Stimulated activated CD8-positive, alpha-beta memory T cell treated with anti-CD3 and anti-CD28 coated beads, Interleukin-7, amount 100 ng/mL, for 1 hour (primary cell): ENCODE measurements at places on chromosomes 5 and 9.

DNA sequence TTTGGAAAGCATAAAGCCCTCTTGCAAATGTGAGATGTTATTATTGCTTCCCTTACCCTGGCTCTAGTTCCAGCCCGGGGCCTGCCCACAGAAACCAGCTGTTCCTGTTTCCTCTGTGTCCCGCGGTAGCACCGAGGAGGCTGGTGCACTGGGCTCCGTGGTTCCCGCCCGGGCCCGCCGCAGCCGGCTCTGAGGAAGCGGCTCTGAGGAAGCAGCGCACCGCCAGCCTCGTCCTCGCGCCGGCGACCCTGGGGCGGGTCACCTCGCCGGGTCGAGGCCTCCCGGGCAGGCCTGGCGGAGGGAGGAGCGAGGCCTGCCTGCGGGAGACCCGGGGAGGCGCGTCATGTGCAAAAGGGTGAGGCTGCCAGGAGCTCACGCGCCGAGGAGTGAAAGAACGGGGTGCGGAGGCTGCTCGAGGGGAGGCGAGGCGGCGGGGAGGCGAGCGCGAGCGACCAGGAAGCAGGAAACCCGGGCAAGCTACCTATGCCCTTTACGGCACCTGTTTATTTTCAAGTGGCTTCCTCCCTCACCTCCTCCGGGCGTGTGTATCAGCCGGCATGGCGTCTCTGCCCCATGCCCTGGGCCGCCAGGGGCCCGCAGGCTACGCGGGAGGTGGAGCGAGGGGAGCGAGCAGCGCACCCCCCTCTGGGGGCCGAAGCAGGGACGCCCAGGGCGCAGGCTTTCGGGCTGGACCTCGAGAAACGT is 61.3 kb upstream of the MEGF10 start:
- no peak for DNase-seq

DNA sequence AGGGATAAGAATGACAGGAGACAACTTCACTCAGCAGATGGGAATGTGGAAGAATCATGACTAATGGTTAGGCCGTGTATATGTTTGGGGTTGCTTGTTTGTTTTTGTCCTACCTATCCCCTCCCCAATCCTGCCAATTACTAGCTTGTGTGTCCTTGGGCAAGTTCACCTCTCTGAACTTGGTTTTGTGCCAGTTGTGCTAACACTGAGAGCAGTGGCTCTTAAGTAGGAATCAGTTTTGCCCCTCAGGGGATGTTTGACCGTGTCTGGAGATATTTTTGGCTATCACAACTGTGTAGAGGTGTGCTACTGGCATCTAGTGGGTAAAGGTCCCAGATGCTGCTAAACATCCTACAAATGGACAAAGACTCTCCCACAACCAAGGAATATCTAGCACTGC is 287.0 kb downstream of the DMRT2 start:
- DNase-seq, result no peak

GRCh38 chr9:13026956-13027355 is 252.1 kb downstream of the LURAP1L start:
- DNase-seq, result no peak

DNA sequence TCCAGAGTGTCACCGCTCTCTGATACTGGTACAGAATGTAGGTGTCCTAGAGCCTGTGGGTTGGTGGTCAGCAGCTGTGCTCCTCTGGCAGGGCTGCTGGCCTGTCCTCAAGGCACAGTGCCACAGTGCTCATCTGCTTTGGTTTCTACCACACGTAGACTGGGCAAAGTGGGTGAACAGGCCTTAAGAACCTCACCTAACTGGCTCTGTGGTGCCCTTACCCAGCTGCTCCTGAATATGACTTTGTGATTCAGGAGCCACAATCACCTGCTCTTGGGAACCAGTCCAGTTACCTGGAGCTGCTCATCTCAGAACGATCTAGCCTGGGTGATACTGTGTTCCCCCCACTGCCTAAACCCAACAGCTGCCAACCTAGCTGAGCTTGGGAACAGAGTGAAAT is 6.4 kb downstream of the NOP16 start:
- no peak for DNase-seq

DNA sequence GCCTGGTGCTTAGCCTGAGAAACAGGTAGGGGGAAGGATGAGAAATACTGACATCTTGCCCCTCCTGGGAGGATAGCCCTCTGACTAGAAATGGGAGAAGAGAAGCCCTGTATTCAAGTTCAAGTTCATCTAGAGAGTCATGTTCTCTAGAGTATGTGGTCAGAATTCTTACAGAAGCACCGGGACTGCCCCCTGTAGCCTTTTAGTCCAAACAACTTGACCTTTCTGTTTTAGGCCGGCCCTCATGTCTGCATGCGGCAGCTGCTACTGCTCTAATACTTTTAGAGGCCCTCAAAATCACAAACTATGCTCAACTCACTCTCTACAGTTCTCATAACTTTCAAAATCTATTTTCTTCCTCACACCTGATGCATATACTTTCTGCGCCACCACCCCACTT is 47.7 kb downstream of the PHAX start:
- DNase-seq, result no peak

DNA sequence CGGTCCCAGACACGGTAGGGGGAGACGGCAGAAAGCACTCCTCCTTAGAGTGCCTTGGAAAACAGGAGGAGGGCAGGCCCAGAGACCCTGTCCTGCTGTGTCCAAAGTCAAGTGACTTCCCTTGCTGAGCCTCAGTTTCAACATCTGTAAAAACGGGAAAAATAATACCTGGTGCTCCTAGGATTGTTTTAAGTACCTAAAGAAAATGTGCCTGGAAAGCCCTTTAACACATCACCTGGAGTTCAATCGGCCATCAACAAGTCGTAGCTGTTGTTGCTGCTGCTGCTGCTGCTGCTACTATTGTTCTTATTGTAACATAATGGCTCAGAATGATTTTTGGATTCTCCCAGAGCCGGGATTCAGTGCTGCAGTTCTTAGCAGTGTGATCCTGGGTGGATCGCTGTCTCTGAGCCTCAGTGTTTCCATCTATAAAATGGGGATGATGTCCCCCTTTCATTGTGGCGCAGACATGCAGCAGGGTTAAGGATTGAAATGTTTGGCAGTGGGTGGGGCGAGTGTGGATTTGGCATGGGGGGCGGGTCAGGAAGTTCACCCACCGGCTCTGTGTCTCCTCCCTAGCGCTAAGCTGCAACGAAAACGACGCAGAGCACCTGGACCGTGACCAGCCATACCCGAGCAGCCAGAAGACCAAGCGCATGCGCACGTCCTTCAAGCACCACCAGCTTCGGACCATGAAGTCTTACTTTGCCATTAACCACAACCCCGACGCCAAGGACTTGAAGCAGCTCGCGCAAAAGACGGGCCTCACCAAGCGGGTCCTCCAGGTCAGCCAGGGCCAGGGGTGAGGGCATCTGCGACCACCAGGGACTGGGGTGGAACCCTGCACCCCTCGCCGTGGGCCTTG is 9.2 kb downstream of the LHX2 start:
- no peak for DNase-seq

- DNase-seq, result no peak
Observed at GRCh38 chr9:116100711-116101121, 52.9 kb upstream of the PAPPA start.

DNA sequence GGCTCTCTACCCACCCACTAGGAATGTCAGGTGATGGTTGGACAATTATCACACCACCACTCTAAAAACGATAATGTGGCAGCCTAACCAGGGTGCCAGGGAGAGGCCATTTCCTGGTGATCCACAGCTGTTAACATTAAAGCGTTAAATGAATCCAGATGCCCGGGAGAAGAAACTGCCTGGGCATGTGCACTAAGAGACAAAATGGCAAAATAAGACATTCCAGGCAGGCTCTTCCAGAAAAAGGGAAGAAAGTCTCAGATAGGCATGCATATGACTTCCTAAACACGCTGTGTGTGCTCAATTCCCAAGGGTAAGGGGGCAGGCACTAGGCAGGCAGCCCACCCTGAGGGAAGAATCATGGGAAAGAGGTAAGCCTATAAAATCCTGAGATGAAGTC is 4.6 kb upstream of the TXN start:
- no peak for DNase-seq

- no peak for DNase-seq
Observed at GRCh38 chr5:58457050-58457449, 2.8 kb downstream of the PLK2 start.

- no peak for DNase-seq
Observed at GRCh38 chr5:160938532-160938931, 86.5 kb upstream of the ATP10B start.

GRCh38 chr5:114335391-114335790 is 26.5 kb upstream of the KCNN2 start:
- DNase-seq, result no peak
